HCT116 (cell line): ENCODE measurements at places on chromosomes 2 and 18. TPM values are rescaled to one million over a fixed set of nuclear protein-coding genes. Genes with fewer than 3 reads are reported as not detected.
A peak's percentile ranks its signal among the peaks of the same experiment; 100 is the strongest.

RBM44 gene
- 0.54 TPM for total RNA-seq

GRCh38 chr2:71223767-71224333 is 3.1 kb downstream of the PAIP2B start:
- no peak overlapping the region for H3K4me3 ChIP-seq
- DNase-seq = peak; percentile 47
- peaks cover 20% of the 10 kb centered on the region for H3K4me1 ChIP-seq
- H3K27ac ChIP-seq = no peak overlapping the region
- H3K36me3 ChIP-seq = no peaks in the 10 kb centered on the region

GRCh38 chr18:6482198-6482977 is 67.7 kb upstream of the L3MBTL4 start:
- H3K36me3 ChIP-seq = no peaks in the 10 kb centered on the region
- H3K4me3 ChIP-seq = no peak overlapping the region
- H3K4me1 ChIP-seq = no peaks in the 10 kb centered on the region

AQP4 gene
- total RNA-seq = 0.07 TPM

SLC14A1 gene
- not detected for total RNA-seq

DNA sequence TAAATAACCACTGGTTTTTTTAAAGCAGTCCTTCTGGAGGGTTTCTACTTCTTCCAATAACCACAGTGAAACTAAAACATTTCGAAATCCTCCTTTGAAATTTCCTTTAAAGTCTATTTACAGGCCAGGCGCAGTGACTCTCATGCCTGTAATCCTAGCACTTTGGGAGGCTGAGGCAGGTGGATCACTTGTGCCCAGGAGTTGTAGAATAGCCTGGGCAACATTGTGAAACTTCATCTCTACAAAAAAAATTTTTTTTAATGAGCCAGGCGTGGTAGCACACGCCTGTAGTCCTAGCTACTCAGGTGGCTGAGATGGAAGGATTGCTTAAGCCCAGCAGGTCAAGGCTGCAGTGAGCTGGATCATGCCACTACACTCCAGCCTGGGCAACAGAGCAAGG is 15.2 kb downstream of the KIDINS220 start:
- peaks cover 3% of the 10 kb centered on the region; the same call in 1 of the 2 replicates for H3K4me1 ChIP-seq
- no peak overlapping the region for H3K4me3 ChIP-seq
- no peak overlapping the region for H3K27ac ChIP-seq
- H3K36me3 ChIP-seq = peaks cover 8% of the 10 kb centered on the region; the same call in 1 of the 2 replicates

GRCh38 chr2:240248721-240249422 is 108.4 kb upstream of the OTOS start:
- no peak for DNase-seq
- H3K36me3 ChIP-seq = no peaks in the 10 kb centered on the region
- H3K27ac ChIP-seq = no peak overlapping the region
- H3K4me1 ChIP-seq = peaks cover 51% of the 10 kb centered on the region
- H3K27me3 ChIP-seq = no peaks in the 10 kb centered on the region

GRCh38 chr2:109457366-109457765 is 156.4 kb downstream of the SEPTIN10 start:
- peaks cover 11% of the 10 kb centered on the region for H3K4me1 ChIP-seq
- no peak for DNase-seq
- no peak overlapping the region for H3K27ac ChIP-seq
- no peaks in the 10 kb centered on the region for H3K36me3 ChIP-seq
- no peak overlapping the region for H3K4me3 ChIP-seq
- peaks cover 12% of the 10 kb centered on the region; the same call in 1 of the 2 replicates for H3K27me3 ChIP-seq

USP14 gene
- 56.1 TPM for total RNA-seq

GRCh38 chr18:58005885-58006523 is 38.0 kb upstream of the NEDD4L start:
- H3K27ac ChIP-seq = no peak overlapping the region
- peak; percentile 34 for DNase-seq
- no peaks in the 10 kb centered on the region for H3K27me3 ChIP-seq
- no peaks in the 10 kb centered on the region for H3K36me3 ChIP-seq
- H3K4me3 ChIP-seq = no peak overlapping the region
- H3K4me1 ChIP-seq = peaks cover 33% of the 10 kb centered on the region

DNA sequence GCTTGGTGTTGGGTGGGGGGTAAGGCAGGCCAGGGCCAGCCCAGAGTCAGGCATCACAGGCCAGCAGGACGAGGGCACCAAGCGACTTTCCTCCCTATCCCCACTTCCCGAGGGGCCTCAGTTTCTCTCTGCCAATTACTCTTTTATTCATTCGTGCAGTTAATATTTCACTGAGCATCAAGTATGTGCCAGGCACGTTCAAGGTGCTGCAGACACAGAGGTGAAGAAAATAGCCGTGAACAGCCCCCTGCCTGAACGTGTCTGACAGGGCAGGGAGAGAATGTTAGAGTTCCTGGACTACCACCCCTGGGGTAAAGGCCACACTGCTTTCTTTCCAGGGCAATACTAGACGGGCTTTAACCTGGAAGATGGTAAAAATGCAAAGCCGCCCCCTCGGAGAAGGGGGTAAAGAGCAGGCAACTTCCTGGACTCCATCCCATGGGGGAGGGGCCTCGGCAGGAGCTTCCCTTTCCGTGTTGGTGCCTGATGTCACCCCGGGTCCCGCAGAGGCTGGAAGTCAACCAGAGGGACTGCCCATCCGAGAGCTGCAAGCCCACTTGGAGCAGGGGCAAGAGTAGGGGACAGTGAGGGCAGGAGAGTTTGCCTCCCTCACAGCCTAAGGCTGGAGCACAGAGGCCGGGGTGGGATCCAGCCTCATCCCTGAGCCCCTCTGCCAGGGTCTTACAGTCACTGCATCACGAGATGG is 47.1 kb downstream of the CENPO start:
- no peak overlapping the region for H3K4me3 ChIP-seq
- peaks cover 13% of the 10 kb centered on the region; the same call in 1 of the 2 replicates for H3K36me3 ChIP-seq
- DNase-seq = no peak
- H3K27ac ChIP-seq = no peak overlapping the region
- no peaks in the 10 kb centered on the region for H3K4me1 ChIP-seq
- no peaks in the 10 kb centered on the region for H3K27me3 ChIP-seq

HOXD10 gene
- total RNA-seq = not detected

DNA sequence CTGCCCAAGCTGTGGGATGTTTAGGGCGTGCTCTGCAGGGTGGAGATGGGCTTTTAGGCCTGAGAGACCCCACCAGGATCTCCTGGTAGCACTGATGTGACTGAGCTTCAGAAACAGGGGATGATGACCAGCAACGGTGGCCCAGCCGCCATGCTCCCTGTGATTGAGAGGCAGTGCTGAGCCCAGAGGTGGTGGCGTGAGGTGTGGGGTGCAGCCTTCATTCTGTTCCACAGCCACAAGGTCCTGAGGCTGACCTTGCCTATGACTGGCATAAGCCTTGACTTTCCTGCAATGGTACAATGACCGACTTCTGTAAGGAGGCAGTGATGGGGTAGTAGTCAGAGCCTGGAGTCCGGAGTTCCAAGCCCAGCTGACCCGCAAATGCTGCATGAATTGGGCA is 263.3 kb downstream of the TSN start:
- H3K27me3 ChIP-seq = peaks cover 15% of the 10 kb centered on the region
- no peak overlapping the region for H3K4me3 ChIP-seq
- no peaks in the 10 kb centered on the region for H3K36me3 ChIP-seq

TEX44 gene
- not detected for total RNA-seq

DNA sequence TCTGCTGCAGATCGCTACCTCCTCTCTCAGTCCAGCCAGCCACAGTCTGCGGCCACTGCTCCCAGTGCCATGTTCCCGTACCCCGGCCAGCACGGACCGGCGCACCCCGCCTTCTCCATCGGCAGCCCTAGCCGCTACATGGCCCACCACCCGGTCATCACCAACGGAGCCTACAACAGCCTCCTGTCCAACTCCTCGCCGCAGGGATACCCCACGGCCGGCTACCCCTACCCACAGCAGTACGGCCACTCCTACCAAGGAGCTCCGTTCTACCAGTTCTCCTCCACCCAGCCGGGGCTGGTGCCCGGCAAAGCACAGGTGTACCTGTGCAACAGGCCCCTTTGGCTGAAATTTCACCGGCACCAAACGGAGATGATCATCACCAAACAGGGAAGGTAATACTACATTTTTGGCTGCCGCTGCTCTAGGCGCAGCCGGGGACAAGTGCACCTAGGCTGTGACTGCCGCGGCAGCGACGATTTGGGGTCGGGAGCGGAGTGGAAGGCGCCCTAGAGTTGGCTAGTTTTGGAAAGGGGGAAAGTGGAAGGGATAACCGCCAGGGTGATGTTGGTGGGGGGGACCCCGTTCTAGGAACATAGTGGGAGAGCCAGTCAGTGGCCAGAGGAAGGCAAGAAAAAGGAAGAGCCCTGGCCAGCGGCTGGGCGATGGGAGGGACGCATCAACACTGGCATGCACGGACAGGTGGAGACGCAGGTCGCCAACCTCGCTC is 776 bp downstream of the TBR1 start:
- H3K36me3 ChIP-seq = no peaks in the 10 kb centered on the region
- H3K27ac ChIP-seq = no peak overlapping the region
- DNase-seq = no peak
- no peaks in the 10 kb centered on the region for H3K4me1 ChIP-seq

- H3K36me3 ChIP-seq = no peaks in the 10 kb centered on the region
- no peak overlapping the region for H3K4me3 ChIP-seq
- no peaks in the 10 kb centered on the region for H3K27me3 ChIP-seq
- no peak for DNase-seq
- H3K4me1 ChIP-seq = peaks cover 51% of the 10 kb centered on the region
- peak overlapping the region; percentile 54 for H3K27ac ChIP-seq
Measured at GRCh38 chr18:3660739-3661515, 211.0 kb downstream of the TGIF1 start.

METTL8 gene
- 34.4 TPM for total RNA-seq

ATP8B1 gene
- 15.9 TPM for total RNA-seq

SLC5A7 gene
- not detected for total RNA-seq

DNA sequence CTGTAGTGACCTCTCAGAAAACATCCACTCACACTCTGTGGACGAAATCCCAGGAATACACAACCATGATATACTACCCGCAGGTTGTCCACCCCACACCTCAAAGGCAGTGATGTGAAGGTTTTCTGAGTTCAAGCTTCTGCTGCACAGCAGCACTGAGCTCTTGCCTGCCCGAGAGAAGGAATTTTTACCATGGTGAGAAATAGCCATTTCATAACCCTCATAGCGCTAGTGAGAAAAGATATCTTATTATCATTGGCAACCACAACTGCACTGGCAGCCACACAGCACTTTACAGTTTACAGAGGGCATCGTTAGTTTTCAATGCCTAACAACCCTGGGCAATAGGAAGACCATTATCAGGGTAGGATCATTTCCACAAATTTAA is 36.9 kb downstream of the NAPG start:
- H3K36me3 ChIP-seq = no peaks in the 10 kb centered on the region
- H3K27me3 ChIP-seq = no peaks in the 10 kb centered on the region

GRCh38 chr18:70295192-70296188 is 6.6 kb downstream of the SOCS6 start:
- peaks cover 33% of the 10 kb centered on the region; the same call in 1 of the 2 replicates for H3K36me3 ChIP-seq
- no peak overlapping the region for H3K4me3 ChIP-seq
- no peaks in the 10 kb centered on the region for H3K27me3 ChIP-seq
- peak overlapping the region; percentile 38 for H3K27ac ChIP-seq
- DNase-seq = no peak

DNA sequence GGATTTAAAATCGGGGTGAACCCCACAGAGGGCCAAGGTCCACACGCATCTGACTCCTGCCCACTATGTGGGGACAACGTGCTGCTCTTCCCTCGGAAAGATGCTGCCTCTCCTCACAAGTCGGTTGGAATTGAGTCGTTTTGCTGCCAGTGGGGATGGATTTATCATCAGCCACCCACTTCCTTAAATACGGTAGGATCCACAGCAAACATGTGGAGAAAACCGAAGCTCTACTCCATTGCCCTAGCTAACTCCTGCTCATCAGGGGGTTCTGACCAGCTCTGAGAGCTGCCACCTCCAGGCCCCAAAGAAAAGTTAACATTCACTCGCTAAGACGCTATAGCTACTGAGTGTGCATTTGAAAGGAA is 80.9 kb downstream of the CHRNA1 start:
- H3K27ac ChIP-seq = no peak overlapping the region
- no peak overlapping the region for H3K4me3 ChIP-seq
- no peaks in the 10 kb centered on the region for H3K4me1 ChIP-seq
- no peak for DNase-seq

TCF23 gene
- not detected for total RNA-seq
